Activated CD4-positive, alpha-beta T cell treated with anti-CD3 and anti-CD28 coated beads, Interleukin-2, amount 50 U/mL, for 24 hours (primary cell): ENCODE measurements at places on chromosomes 16 and 17.

GRCh38 chr17:57908278-57908677 lies 46.9 kb downstream of the CUEDC1 start:
- no peak for DNase-seq

- no peak for DNase-seq
Measured at GRCh38 chr17:69630056-69630635, 215.6 kb downstream of the MAP2K6 start.

DNA sequence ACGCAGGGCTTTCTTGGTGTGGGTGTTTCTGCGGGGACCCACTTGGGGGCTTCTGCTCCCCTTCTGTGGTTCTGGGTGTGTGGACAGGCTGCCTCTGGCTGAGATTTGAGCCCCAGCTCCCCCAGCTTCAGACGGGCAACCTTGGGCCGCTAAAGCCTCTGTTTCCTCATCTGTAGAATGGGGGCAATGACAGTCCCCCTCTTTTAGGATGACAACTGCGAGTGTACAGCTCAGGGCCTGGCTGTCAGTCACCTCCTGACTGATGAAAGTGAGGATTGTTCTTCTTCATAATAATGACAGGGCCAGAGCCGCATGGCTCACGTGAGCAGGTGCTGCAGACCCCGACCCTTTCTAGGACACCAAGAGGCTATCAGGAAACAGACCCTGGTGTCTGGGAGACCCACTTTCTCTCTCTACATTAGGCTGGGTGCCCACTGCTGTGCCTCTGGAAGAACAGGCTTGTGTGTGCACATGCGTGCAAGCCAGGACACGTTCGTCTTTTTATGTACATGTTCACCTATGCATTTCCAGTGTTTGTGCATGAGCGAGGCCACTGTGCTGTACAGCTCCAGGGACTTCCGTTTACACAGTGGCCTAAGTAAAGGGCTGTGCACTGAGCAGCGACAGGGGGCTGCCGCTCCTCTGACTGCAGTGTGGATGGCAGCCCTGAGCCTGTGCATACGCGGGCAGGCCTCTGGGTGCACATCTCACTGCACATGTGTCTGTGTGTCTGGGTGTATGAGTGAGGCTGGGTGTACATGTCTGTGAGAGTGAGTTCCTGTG lies 4.6 kb downstream of the SPNS3 start:
- no peak for DNase-seq

GRCh38 chr16:48441863-48442279 lies 56.7 kb upstream of the SIAH1 start:
- no peak for DNase-seq

- no peak for DNase-seq
Measured at GRCh38 chr16:75099075-75099667, 17.4 kb downstream of the LDHD start.

DNA sequence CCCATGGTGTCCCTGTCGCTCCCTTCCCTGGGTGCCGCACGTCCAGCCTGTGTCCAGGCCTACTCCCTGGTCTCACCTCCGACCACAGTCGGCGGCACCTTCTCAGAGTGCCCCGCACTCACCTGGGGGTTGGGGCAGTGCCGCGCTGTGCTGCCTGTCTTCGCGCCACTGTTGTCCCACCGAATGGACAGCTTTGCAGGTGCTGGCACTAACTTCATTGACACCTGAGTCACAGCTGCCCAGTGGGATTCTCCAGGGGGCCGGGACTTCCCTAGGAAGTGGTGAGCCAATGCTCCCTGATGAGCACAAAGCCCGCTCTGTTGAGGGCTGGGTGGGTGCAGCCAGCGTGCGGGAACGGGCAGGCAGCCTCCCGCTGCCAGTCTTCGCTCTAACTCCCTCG lies 24.3 kb upstream of the DBNDD1 start:
- no peak for DNase-seq

DNA sequence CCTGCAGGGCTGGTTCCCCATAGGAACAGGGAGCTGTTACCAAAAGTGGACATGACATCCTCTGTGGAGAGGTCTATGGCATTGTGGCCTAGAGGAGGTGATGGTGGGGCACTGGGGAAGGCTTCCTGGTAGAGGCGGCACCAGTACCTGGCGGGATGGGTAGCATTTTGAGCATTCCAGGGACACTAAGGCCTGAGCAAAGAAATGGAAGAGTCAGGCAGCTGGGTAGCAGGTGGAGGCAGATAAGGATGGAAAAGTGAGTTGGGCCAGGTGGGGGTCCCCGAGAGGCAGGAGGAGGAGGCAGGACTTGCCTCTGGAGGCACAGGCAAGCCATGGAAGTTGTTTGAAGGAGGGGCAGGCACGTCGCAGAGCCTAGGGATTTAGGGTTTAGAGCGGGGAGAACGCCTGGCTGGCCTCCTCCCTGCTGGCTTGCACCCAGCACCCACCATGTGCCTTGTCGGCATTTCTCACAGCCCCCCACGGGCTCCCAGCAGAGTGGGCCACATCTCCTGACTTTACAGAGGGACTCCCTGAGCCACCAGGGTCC lies 5.1 kb upstream of the ADCY7 start:
- DNase-seq, result no peak

- no peak for DNase-seq
Measured at GRCh38 chr17:10439816-10440215, 18.1 kb upstream of the MYH8 start.

DNA sequence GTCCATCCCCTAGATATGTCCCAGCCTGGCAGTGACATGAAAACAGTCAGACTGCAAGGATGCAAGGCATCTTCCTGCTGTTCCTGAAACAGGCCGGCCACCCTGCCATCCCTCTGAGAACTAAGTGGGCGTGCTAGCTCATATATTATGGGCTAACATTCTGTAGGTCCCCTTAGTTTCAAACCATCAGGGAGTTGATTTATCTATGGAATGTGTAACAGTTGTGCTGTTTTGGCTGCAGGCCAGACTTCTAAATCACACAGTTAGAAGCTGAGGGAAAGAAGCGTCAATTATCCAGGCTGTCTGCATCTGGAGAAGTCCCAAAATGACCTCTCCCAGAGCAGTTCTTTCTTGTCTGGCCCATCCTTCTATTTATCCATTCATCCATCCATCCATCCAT lies 102.7 kb upstream of the DNAH9 start:
- DNase-seq, result no peak

DNA sequence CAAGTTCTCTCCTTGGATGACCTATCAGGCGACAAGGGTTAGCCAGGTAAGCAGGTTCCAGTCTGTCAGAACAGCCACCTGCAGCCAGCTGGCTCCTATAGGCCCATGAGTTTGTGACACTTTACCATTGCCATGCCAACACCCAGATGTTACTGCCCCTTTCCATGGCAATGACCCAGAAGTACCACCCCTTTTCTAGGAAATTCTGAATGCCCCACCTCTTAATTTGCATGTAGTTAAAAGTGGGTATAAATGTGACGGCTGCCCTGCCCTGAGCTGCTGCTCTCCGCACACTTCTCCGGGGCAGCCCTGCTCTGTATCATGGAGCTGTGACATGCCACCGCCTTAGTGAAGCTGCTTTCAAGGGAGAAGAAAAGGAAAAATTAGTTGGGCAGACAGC lies 10.0 kb upstream of the SECTM1 start:
- DNase-seq, result no peak

GRCh38 chr17:82804442-82805191 lies 35.2 kb downstream of the ZNF750 start:
- no peak for DNase-seq

GRCh38 chr17:5511401-5512225 lies 25.2 kb downstream of the MIS12 start:
- no peak for DNase-seq

DNA sequence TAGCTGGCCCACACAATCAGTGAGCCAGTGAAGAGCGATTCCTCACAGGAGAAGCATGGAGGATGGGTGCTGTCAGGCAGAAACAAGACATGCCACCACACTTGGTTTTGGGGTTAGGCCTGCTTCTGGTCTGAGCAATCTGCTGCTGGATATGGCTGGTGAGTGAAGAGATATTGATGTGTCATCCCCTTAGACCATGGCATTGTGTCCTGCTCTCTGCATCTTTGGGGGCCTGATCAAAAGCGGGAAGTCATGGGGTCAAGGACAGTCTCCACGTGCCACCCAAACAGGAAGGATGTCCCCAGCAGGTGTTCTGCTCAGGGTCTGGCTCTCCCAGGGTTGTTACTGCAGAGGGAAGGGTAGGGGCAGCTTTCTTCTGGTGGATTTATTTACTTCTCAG lies 140.7 kb downstream of the PRKCB start:
- DNase-seq, result no peak

GRCh38 chr16:87541147-87541871 lies 48.5 kb upstream of the ZCCHC14 start:
- no peak for DNase-seq

- no peak for DNase-seq
Measured at GRCh38 chr17:33447090-33447489, 154.0 kb upstream of the ASIC2 start.

DNA sequence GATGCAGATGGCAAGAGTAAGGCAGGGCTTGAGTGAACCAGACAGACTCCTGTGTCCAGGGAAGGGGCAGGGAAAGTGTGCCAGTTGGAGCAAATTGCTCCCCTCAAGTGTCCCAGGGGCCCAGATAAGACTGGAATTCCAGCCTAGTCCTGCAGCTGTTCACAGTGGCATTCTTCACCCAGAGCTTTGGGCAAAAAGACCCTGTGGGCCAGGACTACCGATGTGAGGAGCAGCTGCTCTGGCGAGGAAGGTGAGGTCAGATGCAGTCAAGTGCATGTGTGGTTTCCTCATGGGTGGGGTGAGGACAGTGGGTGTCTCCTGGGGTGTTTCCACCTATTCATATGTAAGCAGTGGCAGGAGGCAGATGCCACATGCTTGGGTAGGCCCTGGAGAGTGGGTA lies 14.3 kb downstream of the NEUROD2 start:
- no peak for DNase-seq

DNA sequence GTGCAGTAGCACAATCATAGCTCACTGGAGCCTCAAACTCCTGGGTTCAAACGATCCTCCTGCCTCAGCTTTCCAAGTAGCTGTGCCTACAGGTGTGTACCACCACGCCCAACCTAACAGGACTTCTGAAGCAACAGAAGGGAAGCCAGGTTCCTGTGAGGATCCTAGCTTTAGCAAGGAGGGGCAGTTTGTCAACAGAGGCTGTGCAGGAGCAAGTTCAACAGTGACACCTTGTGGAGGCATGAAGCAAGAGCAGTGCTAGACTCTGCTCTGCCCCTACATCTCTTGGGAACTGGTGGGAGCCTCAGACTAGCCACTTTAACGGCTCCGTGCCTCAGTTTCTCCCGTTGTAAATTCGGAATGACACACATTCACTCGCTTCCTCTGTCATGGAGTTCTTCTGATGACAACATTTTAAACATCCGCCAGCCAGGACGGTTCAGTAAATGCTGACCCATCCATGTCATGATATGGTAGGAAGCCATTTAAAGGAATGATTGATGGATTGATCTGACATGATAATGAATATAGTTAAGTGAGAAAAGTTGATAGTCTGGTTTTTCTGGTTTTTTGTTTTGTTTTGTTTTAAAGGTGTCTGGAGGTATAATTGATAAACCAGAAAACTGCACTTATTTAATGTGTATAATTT lies 218.7 kb downstream of the MRTFB start:
- DNase-seq, result no peak

- no peak for DNase-seq
Measured at GRCh38 chr17:77865112-77865611, 93.3 kb upstream of the TNRC6C start.

GRCh38 chr16:2037115-2037514 lies 10.4 kb downstream of the NHERF2 start:
- no peak for DNase-seq

GRCh38 chr16:54577651-54578128 lies 291.1 kb upstream of the IRX3 start:
- DNase-seq, result no peak

- DNase-seq, result no peak
Measured at GRCh38 chr17:1847191-1847590, 17.4 kb downstream of the RPA1 start.

- no peak for DNase-seq
Measured at GRCh38 chr16:27739606-27740357, 189.8 kb downstream of the KATNIP start.

DNA sequence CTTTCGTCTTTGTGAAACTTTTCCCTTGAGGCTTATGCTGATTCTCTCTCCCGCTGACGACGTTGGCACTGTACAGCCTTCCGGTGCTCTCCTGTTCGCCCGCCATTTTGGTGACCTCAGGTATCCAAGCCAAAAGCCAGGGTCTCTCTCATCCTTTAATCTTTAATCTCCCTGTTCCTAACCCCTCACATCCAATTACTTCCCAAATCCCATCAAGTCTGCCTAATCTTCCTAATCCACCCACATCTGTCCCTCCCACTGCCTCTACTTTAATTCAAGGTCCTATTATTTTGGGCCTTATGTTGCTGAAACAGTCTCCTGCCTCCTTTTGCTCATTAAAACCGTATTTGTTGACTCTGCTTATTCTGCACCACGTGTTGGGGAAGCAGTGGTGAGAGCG lies 7.3 kb downstream of the WRAP53 start:
- DNase-seq, result no peak

GRCh38 chr16:69187446-69188235 lies 677 bp downstream of the SNTB2 start:
- DNase-seq, result no peak

DNA sequence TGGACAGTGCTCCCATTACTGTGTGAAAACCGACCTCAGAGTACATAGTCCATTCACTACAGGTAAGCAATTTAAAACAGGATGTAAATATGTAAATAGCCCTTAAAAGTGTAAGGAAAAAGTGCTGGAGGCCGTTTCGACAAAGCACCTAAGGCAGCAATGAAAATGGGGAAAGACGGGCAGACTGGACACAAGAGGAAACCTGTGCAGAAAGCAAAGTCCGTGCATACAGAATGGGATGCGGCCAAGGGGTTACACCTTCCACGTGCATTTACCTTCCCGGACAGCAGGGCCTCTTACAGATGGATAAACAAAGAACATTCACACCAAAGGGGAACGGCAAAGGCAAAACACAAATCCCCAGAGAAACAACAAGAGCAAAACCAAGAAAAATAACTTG lies 32.0 kb downstream of the LMF1 start:
- DNase-seq, result no peak

- no peak for DNase-seq
Measured at GRCh38 chr16:55357241-55357640, 33.2 kb downstream of the IRX6 start.

- DNase-seq, result no peak
Measured at GRCh38 chr16:50480206-50480605, 68.0 kb upstream of the NKD1 start.

DNA sequence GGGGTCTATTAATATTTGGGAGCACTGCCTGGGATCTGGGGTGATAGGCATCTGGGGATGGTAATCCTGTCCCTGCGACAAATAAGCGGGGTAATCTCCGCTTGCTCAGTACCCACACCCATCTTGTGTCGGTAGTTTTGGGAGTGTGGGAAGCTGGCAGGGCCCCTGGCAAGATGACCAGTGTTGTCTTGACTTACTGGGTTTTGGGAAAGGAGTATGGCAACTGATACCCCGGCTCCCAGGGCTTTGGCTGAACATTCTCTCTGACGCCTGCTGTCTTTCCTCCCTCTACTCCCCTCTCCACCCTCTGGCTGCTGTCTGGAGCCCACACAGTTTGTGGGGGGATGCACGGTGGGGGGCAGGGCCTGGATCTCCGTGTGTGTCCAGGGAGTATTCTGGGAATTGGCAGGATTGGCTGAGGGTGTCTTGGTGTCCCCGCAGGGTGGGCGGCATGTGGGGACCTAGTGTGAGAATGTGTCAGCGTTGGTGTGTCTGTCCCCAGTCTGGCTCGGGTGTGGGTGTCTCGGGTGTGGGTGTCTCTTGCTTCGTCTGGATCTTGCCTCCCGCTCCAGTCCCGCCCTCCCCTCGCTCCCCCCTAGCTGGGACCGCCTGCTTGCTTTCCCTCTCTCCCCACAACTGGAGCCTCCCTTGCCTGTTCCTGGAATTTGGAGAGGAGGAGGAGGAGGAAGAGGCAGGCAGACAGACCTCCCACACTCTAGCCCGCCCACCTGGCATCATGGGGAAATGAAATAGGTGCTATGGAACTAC lies 12.0 kb downstream of the RARA start:
- DNase-seq, result no peak
